ENCODE measurements at places on chromosomes 16 and 17.

DNA sequence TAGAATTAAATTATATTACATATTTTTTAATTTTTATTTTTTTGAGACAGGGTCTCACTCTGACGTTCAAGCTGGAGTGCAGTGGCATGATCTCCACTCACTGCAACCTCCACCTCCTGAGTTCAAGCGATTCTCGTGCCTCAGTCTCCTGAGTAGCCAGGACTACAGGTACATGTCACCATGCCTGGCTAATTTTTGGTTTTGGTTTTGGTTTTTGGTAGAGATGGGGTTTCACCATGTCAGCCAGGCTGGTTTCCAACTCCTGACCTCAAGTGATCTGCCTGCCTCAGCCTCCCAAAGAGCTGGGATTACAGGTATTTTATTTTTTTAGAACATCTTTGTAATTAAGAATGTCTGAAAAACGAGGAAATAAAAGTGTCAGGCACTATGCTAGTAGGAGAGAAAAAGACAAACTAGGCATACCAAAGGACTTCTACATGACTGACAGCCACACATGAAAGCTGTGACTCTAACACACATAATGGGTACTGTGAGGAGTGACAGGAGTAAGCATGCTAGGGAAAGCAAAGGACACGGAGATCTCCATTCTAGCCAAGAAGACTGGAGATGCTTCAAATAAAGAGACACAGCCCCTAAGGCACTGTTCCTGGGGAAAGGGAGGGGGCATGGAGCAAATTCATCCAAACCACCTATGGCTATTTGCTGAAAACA lies 7.3 kb downstream of the GNA13 start:
- H3K36me3 ChIP-seq = no peaks in the 10 kb centered on the region
- peaks cover 8% of the 10 kb centered on the region for H3K4me1 ChIP-seq
- H3K27ac ChIP-seq = peak overlapping the region; percentile 85
- H3K27me3 ChIP-seq = no peaks in the 10 kb centered on the region
- DNase-seq = no peak

- no peaks in the 10 kb centered on the region for H3K36me3 ChIP-seq
- peaks cover 8% of the 10 kb centered on the region for H3K4me1 ChIP-seq
- no peak for DNase-seq
- H3K27ac ChIP-seq = no peak overlapping the region
- no peaks in the 10 kb centered on the region for H3K27me3 ChIP-seq
These were observed 50.4 kb downstream of the USP22 start for GRCh38 chr17:20992416-20992815.

GRCh38 chr16:66008136-66008535 lies 358.4 kb upstream of the CDH5 start:
- H3K4me1 ChIP-seq = no peaks in the 10 kb centered on the region
- no peak overlapping the region for H3K4me3 ChIP-seq
- no peaks in the 10 kb centered on the region for H3K36me3 ChIP-seq
- peak overlapping the region; percentile 53 for H3K27ac ChIP-seq
- H3K27me3 ChIP-seq = no peaks in the 10 kb centered on the region

DNA sequence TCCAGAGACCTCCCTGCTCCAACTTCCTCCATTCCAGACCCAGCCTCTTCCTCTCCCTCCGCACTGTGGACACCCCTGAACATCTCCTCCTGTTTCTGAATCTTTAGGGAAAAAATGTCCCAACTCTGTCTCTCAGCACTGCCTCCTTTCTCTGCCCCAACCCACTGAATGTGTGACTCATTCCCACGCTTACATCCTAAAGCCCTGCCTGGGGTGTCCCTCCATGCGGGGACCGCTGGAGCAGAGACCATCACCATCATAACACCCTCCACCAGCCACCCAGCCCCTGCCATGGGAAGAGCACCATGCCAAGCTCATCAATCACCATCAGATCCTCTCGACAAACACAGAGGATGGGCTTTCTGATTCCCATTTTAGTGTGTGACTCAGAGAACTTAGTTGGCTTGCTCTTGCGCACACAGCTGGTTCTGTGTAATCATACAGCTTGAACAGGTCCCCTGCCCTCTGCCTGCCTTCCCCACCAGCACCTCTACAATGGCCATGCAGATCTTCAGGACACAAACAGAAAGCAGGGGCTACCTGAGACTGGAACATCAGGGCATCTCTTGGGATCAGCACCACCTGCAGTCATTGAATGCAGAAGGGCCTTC lies 10.7 kb downstream of the RPRML start:
- no peak for DNase-seq
- no peaks in the 10 kb centered on the region for H3K36me3 ChIP-seq
- H3K27me3 ChIP-seq = no peaks in the 10 kb centered on the region
- no peak overlapping the region for H3K4me3 ChIP-seq

- H3K36me3 ChIP-seq = no peaks in the 10 kb centered on the region
- H3K27ac ChIP-seq = no peak overlapping the region
- no peaks in the 10 kb centered on the region for H3K4me1 ChIP-seq
- no peak overlapping the region for H3K4me3 ChIP-seq
These were observed 811.6 kb upstream of the GOT2 start for GRCh38 chr16:59545721-59546120.

DNA sequence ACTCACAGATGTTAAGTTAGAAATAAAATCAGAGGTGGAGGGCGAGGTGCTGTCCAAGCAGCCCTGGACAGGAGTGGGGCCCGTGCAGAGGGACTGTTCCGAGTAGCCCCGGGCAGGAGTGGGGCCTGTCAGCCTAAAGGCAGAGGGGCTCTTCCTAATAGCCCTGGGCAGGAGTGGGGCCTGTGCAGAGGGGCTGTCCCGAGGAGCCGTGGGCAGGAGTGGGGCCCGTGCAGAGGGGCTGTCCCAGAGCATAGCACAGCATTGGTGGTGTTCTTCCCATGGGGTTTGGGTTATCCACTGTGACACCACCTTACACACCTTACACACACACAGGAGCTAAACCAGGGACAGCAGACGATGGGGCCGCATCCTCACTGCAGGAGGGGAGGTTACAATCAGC lies 10.4 kb downstream of the CEP131 start:
- no peaks in the 10 kb centered on the region for H3K27me3 ChIP-seq
- H3K4me1 ChIP-seq = no peaks in the 10 kb centered on the region
- H3K27ac ChIP-seq = no peak overlapping the region
- no peak overlapping the region for H3K4me3 ChIP-seq
- H3K36me3 ChIP-seq = no peaks in the 10 kb centered on the region

GRCh38 chr17:37211136-37211535 lies 164.6 kb upstream of the C17orf78 start:
- no peak overlapping the region for H3K27ac ChIP-seq
- H3K27me3 ChIP-seq = no peaks in the 10 kb centered on the region
- no peaks in the 10 kb centered on the region for H3K36me3 ChIP-seq
- no peaks in the 10 kb centered on the region for H3K4me1 ChIP-seq

- no peak overlapping the region for H3K27ac ChIP-seq
- H3K4me1 ChIP-seq = peaks cover 55% of the 10 kb centered on the region
- peak overlapping the region; percentile 93 for H3K4me3 ChIP-seq
- no peaks in the 10 kb centered on the region for H3K27me3 ChIP-seq
These were observed 2.2 kb downstream of the UBALD1 start for GRCh38 chr16:4612474-4612931.

DNA sequence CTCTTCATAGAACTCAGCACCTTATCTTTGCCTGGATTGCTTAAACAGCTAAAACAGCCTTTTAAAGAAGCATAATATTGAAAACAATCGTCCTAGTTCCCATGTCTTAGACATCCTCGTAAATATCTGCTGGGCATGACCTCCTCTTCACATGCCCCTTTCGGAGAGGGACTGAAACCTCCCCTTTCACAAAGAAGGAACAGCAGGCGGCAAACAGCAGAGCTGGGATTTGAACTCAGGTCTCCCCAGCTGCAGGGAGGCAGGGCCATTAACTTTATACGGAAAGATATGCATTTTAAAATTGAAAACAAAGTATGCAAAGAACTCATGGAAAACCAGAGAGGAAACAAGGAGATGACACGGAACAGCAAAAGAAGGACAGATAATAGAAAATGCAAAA lies 249.9 kb downstream of the FOXL1 start:
- H3K36me3 ChIP-seq = no peaks in the 10 kb centered on the region
- H3K27ac ChIP-seq = no peak overlapping the region
- no peak overlapping the region for H3K4me3 ChIP-seq

GRCh38 chr17:41666237-41666641 lies 22.4 kb upstream of the EIF1 start:
- peak overlapping the region; percentile 81 for H3K27ac ChIP-seq
- H3K36me3 ChIP-seq = no peaks in the 10 kb centered on the region
- peak; percentile 71 for DNase-seq
- H3K4me3 ChIP-seq = peak overlapping the region; percentile 44

- H3K27me3 ChIP-seq = peaks cover 13% of the 10 kb centered on the region
- DNase-seq = no peak
- H3K27ac ChIP-seq = no peak overlapping the region
- peaks cover 88% of the 10 kb centered on the region for H3K4me1 ChIP-seq
- H3K4me3 ChIP-seq = no peak overlapping the region
These were observed 81.5 kb downstream of the GAS7 start for GRCh38 chr17:10116753-10117420.

DNA sequence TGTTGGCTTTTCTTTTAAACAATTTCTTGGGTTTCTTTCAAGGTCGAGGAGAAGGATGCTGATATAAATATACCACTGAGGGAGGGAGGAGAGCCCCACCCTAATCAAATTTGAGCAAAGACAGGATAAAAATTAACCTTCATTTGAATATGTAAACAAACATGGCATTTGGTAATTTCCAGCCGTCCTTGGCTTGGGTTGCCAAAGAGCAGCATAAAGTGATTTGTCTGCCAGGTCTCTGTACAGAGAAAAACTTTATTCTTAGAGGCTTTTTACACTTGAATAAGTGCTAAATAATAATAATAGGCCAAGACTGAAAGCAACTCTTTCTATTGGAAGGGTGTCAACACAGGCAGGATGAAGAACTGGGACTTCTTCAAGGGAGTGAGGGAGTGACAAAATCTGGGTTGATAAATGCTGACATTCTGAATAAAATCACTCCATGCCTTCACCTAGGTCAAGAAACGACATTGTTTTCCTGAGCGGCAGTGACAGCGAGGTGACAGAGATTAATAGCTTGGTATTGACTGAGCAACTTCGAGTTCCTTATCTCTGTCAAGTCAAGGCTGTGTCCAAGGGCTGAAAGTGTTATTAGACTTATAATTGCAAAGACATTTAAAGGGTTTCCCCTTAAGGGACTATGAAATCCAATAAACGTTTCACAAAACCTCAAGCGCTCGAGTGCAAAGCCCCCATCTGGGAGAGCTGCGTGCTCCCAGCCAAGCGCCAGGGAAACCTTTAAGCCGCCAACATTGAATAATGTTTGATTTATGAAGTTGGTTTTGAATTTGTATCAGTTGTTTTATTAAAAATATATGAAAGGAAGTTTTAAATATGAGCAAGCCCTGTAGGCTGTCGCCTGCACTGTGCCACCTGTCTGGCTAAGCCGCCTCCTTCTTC lies 269.5 kb upstream of the N4BP1 start:
- no peak overlapping the region for H3K4me3 ChIP-seq
- H3K4me1 ChIP-seq = no peaks in the 10 kb centered on the region
- no peak for DNase-seq
- peaks cover 6% of the 10 kb centered on the region for H3K27me3 ChIP-seq
- H3K36me3 ChIP-seq = no peaks in the 10 kb centered on the region
- H3K27ac ChIP-seq = no peak overlapping the region

DNA sequence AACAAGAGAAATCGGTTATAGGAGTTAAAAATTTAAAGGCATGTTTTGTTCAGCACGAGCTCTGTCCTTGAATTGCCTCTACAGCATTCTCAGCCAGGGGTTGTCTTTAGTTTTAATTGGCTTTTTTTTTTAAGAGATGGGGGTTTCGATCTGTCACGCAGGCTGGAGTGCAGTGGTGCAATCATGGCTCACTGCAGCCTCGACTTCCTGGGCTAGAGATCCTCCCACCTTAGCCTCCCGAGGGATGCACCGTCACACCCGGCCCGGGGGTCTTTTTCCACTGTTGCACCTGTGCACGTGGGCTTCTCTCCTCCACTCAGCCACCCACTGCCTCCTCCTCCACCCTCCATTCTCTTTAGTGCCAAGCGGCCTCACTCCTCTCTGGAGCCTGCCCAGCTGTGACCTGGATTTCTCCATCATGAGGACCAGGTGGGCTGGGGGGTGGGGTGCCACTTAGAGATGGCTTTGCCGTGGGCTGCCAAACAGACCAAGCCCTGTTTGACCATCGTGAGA lies 106.8 kb upstream of the SEC14L1 start:
- peaks cover 46% of the 10 kb centered on the region for H3K27me3 ChIP-seq
- no peak for DNase-seq
- H3K4me3 ChIP-seq = no peak overlapping the region
